ENCODE measurements at places on chromosomes 3 and 15.

DNA sequence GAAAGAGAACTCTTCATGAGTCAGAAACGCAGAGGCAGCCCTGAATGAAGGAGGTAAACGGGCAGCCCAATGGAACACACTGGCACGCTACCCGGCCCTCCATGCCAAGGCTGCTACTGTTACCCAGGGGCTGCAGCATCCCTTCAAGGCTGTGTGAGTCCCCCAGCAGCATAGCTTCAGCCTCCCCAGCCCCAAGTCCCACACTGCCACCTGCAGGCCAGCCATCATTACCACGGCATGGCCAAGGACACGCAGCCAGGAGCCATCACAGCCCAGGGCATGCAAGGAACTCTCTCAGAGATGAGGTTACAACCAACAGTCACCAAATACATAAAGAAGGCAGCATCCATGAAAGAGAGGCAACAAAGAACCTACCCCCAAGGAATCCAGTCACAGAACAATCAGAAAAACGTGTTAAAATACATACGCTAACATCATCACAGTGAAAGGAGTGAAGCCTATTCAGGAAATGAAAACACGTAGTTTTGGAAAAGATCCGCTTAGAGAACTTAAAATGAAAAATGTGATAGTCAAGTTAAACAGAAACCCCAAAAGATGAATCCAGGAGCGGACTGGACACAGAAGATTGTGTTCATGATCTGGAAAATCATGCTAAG, 22.4 kb downstream of the PLA2G4F start:
- DNase-seq: peak; percentile 81

DNA sequence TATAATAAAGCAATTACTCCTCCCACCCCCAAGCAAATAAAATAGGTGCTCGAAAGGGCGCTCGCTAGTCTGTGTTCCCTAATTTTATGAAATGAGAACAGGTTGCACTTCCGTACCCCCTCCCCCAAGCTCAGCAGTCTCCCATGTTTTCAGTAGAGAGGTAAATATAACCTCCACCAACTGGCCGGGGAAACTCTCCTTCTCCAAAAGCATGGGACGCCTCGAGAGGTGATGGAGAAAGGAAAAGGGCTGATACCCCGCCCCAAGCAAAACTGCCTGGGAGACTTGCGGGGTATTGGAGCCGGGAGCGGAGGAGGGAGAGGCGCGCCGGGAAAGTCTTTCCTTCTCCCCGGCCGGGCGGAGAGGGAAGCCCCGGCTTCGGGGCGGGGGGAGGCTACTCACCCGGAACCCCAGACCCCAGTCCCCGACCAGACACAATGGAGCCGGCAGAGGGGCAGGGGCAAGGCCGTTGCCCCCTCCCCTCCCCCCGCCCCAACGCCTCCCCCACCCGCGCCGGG, 605 bp downstream of the DCUN1D1 start:
- DNase-seq: no peak

DNA sequence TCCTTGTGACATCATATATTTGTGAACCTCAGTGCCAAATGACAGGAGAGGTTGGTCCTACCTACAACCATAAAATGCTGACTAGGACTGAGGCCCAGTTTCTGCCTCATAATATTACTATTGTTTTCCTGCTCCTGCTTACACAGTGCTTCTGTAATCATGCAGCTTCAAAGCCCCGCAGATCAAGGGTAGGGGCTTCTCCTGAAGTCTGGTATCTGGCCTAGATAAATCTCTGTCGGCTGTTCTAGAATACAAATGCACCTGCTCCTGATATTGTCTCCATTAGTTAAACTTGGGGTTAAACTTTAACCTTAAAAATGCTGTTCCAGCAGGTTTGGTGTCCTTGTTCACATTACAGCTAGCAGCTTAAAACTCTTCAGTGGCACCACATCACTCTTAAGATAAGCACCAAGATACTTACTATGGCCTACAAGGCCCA, 552.4 kb downstream of the TUSC7 start:
- DNase-seq: no peak

DNA sequence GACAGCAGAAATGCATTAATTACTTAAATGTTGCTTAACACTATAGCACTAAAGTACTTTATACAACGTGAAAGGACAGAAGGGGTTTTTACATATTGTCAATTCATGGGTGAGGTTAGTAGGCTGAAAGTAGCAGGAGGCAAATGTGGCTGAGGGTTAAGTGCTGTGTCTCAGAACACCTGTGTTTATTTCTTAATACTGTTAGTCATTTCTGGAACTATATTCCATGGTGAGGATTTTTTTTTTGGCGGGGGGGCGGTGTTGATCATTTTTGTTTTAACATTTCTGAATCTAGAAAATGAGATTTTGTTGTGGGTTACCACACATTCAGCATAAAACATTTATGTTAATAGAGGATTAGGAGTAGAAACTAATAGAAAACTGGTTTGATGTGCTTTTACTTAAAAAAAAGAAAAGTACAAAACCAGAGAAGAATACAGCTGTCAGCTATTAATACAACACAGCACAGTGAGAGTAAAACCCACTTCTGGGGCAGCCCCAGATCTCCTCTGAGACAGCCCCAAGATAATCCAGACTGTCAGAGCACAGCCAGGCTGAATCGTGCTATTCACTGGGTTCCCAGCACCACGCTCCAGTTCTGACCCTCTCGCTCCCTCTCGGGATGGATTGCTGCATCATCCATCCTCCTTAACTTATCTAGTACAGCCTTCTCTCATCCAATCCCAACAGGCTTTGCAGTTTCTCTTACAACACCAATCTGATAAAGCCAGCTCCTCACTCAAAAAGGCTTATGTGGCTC, 307.7 kb downstream of the TUSC7 start:
- no peak for DNase-seq

- DNase-seq: no peak
Observed at GRCh38 chr3:187665764-187666402, 4.3 kb downstream of the SST start.

GRCh38 chr15:46646490-46646889, 1011.7 kb downstream of the SQOR start:
- DNase-seq: no peak

DNA sequence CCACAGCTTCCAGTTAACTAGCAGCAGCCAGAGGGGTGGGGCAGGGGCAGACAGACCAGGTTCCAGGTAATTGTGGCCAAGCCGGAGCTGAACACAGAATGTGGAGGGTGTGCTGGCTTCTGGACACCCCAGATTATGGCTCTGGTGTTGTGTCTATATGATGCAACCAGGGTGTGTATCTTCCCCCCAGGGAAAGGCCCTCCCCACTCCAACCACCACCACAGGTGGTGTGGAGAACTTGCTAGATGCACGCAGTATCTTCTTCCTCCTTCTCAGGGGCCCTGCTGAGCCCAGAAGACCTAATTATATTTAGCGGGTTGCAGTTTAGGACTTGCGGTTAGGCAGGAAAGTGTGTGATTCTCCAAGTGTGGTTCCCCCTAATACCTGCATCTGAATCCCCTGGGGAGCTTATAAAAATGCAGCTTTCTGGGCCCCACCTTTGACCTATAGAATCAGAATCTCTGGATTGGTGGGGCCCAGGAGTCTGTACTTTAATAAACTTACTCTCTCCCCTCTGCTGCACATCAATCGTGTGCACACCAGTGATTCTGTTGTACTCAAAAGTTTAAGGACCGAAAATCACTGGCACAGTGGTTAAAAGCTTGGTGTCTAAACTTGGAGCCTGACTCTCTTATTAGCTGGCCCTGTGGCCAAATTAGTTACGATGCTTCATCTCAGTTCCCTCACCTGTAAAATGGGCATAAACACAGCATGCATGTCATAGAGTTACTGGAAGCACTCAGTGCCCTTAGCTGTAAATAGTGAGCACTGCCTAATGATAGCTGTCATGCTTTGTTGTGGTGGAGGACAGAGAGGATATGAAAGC, 379.1 kb upstream of the PROK2 start:
- no peak for DNase-seq

- DNase-seq: no peak
Observed at GRCh38 chr3:42729404-42730145, 27.0 kb upstream of the HHATL start.

DNA sequence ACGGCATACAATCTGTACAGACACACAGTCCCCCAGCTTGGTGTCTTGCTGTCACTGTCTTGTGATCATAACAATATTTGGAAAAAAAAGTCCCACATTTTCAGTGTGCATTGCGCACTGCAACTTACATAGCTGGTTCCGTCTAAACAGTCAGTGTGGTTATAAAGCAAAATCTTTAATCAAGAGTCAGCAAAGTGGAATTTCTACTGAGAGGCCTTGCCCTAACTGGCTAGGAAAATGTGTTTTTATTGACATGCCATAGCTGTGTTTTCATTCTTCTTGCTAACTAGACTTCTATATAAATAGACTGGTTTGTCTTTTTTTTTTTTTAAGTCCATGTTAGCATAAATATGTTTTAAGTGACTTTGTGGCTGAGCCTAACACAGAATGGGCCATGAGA, 174.8 kb downstream of the POLR2M start:
- DNase-seq: no peak

GRCh38 chr3:72591522-72592421, 256.5 kb downstream of the SHQ1 start:
- peak; percentile 59 for DNase-seq

GRCh38 chr15:35606450-35606779, 60.5 kb upstream of the DPH6 start:
- no peak for DNase-seq

DNA sequence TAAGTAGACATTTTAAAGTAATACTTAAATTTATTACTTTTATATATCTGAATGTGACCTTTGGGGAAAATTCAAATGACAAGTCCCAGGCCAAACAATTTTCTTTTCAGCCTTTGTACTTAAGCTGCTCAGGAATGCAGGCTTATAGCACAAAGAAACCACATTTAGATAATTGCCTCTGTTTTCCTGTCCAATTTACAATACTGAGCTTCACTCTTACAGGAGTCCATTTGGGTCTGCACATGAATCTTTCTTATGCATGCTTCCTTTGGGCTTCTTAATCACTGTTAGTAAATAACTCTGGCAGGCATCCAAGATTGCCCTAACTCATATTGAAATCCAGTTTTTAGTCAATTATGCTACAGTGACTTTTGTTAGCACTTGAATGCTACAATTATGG, 459.4 kb upstream of the TGFBR2 start:
- DNase-seq: no peak

- DNase-seq: no peak
Observed at GRCh38 chr3:189516039-189516438, 115.2 kb upstream of the TP63 start.

GRCh38 chr3:168709073-168709472, 613.3 kb upstream of the GOLIM4 start:
- DNase-seq: no peak

DNA sequence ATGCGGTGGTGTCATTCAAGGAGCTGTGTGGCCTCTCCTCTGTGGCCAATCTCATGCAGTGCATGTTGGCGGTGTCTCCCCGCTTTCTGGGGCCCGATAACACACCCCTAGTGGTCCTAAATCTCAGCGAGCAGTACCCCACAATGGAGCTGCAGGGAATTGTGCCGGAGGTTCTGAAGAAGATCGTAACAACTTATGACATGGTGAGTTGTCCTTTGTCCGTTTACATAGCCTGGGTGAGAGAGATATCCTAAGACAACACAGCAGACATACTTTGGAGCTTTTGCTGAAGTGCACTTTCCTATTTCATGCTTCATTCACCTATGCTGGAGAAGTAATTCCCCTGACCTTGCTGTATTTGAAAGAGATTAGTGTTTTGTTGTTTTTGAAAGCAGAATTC, 130.0 kb downstream of the PLCL2 start:
- no peak for DNase-seq

DNA sequence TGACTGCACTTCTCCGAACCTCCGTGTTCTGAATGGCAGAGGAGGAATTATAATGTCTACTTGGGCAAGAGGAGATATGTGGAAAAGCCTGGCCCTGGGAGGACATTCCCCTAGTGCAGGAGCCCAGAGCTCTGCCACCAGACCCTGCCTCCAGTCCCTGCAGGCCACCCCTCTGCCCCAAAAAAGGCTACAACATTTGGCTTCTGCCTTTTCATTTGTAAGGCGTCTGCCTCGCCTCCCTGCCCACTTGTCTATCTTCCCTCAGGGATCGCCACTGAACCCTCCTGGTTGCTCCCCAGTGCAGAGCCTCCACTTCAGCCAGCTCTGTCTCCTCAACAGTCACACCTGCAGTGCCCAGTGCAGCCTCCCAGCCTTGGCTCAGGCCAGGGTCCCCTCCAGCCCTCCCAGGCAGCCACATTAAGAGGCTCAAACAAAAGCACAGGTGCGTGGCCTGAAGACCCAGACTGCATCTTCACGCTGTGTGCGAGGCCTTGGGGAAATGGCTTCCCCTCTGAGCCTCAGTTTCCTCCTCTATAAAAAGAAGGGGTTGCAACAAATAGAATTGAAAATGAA, 125.9 kb upstream of the SMAD3 start:
- no peak for DNase-seq

GRCh38 chr3:29183346-29184087, 97.4 kb upstream of the RBMS3 start:
- no peak for DNase-seq

DNA sequence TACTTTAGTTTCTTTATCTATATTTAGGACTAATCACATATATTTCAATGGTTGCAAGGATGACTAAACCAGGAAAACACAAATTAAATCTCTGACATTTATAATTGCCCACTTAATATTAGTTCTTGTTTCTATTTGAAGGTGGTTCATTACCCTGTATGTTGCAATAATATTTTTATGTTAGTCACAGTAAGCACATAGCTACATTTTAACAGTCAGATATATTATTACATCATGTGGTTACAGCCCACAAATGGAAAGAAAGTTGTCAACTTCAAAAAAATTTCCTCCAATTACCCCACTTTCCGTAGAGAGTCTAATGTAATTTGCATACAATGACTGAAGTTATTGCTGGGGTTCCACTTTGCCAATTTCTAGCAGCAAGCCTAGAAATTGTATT, 114.6 kb downstream of the TUSC7 start:
- no peak for DNase-seq

DNA sequence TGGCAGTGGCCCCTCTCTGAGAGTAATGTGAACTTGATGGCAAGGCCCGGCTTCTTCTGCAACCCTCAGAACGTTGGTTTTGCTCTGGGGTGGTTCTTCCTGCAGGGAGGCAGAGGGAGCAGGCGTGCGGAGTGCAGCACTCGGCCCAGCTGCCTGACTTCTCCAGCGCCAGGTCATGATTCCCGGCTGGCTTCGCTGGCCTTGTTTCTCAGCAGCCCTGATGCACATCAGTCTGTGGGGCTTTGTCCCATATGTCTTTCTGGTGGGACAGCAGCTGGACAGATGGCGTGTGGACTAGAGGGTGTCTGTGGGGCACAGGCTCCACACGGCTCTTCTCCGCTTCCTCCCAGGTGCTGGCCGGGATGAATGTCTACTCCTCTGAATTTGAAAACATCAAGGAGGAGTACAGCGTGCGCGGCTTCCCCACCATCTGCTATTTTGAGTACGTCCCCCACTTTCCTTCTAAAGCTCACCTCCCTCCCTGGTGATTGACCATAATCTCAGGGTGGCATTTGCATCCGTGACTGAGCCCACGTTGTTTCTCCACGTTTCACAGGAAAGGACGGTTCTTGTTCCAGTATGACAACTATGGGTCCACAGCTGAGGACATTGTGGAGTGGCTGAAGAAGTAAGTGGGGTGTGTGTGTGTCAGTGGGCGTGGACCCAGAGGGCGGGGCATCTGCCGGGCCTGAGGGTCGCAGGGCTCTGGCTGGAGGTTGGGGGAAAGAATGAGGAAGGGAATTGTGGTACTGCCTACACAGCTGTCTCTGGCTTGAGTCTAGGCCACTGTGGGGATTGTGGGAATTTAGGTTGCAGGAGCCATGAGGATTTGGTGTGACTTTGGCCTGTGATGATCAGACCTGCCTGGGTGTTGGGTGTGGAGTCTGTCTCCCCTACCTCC, 57.1 kb downstream of the PDIA5 start:
- no peak for DNase-seq

Measured in H7 (cell line).